ENCODE measurements at places on chromosomes 7 and 10.

DNA sequence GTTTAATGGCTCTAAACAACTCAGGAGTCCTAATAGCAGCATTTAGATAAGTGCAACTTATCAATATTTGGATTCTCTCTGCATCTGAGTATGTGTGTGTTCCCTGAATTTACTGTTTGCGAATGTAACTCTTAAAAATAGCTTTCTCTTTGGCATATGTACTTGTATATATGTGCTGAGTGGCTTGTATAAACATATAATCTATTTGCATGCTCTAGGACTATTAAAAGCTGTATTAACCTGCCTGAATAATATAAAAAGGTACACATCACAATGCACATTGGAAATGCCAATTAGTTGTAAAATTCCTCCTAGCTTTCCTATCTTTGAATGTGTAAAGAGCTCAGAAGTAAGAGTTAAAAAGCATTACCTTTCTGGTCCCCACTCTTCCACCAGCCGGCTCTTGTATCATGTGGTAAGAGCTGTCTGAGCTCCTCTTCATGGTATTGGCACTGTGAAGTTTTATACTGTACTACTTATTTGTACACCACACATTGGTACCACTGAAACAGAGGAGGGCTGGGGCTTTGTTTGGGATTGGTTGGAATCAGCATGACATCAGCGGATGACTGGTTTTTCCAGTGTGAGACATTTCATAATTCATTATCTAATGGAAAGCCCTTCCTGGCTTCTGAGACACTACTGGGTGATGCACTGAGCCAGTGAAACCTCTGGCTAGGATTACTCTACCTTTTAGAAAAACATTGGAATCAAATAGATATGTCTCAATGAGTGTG is at the start of gene INHBA:
TSS of gene INHBA (minus strand) at position 456 of the 737 bp plus-strand sequence. CDS start 2,716 bp downstream, outside the sequence.
- DNase-seq, result no peak

- no peak for DNase-seq
Observed at GRCh38 chr10:60767424-60767823, 10.9 kb upstream of the CDK1 start.

DNA sequence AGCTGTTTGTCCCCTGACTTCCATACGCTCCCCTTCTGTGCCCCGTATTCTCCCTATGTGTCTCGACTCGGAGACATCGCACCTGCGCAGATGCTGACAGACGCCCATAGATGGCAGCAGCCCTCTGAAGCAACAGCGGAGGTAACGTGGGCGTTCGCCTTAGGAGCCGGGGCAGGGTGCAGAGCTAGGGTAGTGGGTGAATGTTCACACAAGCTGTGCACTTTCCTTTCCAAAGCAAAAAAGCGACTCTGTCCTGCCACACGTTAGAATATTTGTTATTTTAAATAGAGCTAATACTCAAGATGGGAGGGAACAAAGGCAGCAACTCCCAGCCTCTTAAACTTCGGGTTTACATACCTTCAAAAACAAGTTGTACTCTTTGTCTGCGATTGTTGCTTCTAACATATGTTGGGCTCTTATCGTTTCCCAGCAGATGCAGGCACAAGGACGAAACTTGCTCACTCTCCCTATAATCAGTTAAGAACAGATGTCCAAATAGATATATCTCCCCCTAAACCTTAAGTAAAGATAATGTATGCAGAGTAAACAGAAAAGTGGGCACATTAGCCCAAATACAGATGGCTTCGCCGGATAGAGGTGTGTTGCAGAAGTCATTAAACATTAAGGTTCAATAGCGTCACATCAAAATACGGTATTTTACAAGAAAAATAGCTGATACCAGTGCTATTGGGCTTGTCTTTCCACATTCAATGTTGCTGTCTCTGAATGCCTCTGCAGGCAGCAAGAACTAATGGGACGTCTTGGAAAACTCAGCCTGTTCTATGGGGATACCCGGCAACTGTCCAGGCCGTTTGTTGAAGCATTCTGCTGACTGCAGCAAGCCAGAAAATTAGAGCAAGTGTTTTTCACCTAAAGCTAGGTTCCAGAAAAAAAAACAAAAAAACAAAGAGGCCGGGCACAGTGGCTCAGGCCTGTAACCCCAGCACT is 340.3 kb upstream of the PRKCQ start:
- peak; percentile 67 for DNase-seq

GRCh38 chr10:112026438-112026837 is 157.1 kb downstream of the GPAM start:
- no peak for DNase-seq

- no peak for DNase-seq
Observed at GRCh38 chr10:114245121-114245791, 6.2 kb downstream of the VWA2 start.

- no peak for DNase-seq
Observed at GRCh38 chr10:120145107-120145506, 252.6 kb downstream of the SEC23IP start.

DNA sequence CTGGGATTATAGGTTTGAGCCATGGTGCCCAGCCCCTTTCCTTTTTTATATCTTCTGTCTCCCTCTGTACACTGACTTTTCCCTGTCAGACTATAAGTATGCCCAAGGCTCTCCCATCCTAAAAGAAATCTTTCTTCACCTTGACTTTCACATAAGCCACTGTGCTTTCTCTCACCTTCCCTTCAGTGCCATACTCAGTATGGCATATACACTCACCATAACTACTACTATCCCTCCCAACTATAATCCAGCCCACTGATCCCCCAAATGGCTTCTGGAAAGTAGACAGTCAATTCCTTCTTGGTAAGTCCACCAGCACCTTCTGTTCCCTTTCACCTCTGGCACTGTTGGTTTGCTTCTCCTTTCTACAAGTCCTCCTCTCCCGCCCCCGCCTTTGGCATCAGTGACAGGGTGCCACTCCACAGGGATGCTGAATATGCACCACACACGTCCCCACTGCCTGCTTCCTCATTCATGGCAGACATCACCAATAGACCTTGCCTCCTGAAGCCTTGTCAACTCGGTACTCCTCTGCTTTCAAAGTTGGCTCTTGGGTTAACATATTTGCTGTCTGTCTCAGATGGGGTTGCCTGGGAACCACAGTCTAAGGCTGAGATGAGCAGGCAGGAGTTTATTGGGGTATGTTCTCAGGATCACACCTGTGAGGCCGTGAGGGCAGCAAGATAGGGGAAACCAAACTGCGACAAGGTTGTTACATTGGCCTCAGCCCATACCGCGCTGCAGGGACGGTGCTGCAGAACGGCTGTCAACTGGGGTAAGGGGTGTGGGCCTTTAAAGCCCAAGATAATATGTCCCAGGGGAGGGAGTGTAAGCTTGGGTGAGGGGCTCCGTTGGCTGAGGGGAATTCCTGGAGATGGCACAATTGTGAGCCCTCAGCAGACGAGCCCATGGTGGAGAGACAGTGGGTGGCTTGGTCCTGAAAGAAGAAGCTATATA is 7.2 kb upstream of the PSAP start:
- no peak for DNase-seq

DNA sequence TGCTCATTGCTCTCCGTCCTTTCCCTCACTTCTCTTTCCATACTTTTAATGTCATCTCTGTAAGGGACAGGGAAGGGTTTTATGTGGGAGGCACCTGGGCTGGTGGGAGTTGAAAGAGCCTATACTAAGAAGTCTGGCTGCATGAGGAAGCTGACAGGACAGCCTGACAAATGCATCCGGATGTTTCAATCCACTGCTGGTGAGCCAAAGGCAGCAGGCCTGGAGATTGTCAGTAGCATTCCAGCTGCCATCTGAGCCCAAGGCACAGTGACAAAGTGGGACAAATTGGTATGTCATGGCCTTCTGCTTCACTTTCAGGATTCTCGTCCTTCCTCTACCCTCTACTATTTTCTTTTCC is 218.4 kb downstream of the STK31 start:
- DNase-seq, result no peak

DNA sequence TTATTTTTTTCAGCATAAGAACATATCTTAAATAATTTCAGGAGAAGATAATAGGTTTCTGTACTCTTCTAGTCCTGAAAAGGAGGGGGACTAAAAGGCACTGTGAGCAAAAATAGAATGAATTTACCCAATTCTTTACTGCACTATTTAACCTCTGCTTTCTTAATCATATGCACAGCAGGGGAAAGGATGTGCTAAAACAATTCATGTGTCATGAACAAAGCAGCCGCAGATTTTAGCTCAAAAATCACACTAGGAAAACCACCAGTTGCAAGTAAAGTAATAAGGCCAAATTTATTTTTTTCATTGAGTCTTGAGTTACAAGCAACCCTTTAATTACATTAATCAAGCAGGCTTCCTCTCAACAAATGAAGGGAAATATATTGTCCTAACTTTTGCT is 80.1 kb downstream of the CABCOCO1 start:
- DNase-seq, result no peak
